Activated CD4-positive, alpha-beta memory T cell treated with anti-CD3 and anti-CD28 coated beads, Interleukin-2, amount 10 ng/mL, durations not matched to agents 7 days and 5 days (primary cell): ENCODE measurements at places on chromosomes 7 and 10.
A peak's percentile ranks its signal among the peaks of the same experiment; 100 is the strongest.

DNA sequence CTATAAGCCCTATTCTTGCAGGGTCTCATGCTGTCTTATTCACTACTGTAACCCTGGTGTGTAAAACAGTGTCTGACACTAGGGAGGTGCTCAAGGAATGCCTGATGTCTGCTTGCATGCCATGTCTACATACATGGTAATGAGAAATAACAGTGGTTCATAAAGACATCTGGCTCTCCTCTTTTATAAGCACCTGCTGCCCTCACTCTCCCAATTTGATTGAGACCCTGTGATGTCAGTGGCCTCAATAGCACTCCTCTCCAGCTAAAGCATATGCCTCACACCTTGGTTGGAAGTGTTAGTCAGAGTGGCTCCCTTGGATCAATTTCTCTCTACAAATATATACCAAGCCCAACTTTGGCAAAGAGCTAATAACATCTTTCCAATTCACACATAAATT is 30.6 kb downstream of the ANK3 start:
- no peak for DNase-seq

- no peak for DNase-seq
Observed at GRCh38 chr10:118908557-118909256, 120.8 kb upstream of the NANOS1 start.

- no peak for DNase-seq
Observed at GRCh38 chr10:48748573-48748972, 63.9 kb downstream of the WDFY4 start.

- no peak for DNase-seq
Observed at GRCh38 chr10:103980288-103980906, 13.5 kb downstream of the SLK start.

DNA sequence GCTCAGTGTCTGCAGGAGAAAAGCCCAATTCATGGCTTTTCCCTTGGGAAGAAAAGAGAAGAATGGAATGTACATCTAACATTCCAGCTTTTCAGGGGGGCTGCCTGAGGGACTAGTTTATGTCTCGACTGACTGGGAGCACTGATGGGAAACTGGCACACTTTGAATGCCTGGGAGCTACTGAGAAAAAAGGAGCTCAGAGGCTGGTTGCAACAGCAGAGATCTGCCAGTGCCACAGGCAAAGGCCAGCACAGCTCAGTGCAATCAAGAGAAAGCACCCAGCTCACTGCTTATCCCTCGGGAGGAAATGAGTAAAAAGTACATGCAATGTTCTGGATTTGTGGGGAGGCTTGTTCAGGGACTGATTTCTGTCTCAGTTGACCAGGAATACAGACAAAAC is 226.2 kb downstream of the COBL start:
- no peak for DNase-seq

DNA sequence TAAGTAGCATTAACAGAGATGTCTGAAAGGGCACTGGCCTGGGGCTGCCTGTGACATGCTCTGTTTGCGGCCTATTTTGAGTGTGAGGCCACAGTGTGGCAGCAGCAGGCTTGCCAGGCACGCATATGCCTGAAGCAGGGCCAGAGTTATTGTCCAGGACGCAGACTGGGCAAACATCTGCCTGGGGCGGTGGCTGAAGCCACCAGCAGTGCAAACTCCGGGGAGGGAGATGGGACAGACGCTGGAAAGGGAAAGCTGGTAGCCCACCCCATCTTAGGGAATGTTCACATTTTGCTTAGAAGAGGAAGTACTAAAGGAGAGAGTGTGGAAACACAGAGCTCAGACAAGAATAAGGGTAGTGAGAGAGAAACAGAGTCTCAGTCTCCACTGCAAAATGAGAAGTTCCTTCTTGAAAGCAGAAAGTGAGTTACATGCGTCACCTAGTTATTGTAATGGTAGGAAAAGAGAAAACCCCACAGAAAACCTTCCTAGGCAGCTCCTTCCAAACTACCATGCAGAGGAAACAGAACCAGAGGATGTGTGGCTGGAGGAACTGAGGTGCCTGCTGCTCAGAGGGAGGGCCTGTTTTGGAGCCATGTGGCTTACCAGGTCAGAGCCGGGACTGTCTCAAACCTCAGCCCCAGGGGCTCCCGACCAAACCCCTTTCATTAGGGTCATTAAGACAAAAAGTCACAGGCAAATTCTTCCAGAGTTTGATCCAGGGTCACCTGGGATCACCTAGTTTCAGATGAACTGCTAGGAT is 14.5 kb downstream of the AKR1B1 start:
- no peak for DNase-seq

DNA sequence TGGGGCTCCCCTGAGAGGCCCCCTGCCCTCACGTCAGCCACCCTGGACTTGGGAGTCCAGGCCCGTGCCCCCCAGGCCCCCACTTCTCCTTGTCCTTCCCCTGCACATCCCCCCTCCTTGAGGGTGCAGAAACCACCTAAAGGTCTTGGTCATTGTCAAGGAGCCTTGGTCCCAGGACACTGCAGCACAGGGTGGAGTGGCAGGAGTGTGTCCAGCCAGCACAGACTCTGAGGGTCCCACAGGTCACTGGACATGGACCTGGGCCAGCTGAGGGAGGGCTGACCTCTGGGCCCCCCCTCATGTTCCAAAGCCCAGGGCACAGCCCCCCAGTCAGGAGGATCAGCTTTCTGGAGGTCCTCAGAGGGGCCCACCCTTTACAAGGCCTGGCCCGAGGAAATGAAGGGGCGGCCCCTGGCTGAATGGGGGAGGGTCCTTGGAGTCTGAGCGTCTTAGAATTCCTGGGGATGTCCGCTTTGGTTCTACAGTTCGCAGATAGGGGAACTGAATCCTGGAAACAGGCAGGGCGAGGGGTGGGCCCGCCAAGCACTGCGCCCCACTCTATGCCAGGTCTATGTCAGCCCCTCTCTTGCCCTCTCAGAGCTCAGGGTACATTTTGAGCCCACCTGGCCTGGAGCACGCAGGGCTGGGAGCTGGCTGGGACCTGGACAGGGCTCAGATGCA is 54.0 kb downstream of the PWWP2B start:
- DNase-seq: no peak

DNA sequence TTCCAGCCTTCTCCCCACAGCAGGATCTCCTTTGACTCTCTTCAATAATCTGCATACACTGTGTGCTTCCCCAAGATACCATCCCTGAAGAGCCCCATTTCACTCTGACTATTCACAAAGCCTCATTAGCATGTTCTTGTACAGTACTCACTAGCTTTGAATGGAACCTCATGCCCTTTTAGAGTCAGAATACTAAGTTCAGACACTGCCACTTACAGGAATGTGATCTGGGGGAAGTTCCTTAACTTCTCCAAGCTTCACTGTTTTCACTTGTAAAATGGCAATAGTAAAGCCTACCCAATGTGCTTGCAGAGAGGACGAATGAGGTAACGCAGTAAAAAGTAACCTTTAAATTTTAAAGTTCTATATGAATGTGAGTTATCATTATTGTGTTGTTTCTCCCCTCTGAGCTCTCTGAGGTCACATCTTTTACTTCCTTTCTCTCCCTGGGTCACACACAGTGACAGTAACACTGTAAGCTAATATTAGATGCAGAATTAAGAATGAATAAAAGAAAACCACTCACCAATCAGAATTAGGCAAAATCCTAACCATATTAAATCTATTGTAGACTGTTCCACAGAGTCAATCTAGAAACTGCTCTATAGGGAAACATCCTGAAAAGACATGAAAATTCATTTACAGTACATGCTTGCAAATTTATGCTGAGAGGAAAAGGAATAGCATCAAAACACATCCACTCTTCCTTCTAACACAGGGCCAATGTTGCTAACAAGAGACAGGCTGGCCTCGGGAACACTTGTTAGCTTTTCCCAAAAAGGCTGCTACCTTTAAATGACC is 64.2 kb upstream of the IL6 start:
- no peak for DNase-seq

DNA sequence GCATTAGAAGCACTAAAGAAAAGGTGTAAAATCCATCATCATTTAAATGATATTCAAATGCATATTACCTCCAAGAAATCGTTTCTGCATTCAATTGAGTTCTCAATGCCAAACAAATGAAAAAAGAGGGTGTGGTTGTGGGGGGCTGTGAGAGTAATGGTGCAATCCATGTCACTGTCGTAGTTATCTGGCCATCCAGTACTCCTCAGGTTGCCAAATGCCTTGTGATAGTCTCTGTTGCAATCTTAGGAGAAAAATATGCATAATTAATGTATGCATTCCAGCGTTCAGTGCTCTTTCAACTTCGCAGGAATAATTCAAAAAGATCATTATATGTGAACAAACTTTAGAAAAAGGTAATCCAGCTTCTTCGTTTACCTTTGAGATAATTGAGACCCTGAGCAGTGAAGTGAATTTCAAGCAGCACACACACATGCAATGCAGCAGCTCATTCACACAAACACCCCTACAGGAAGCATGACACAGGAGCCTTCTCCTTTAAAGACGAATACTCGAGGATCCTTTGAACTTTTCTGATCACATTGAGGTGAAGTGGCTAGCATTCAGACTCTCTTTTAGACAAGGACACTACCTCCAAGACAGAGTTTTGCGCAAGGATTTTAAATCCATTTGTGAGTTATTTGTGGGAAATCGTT is 73.4 kb downstream of the OR13A1 start:
- DNase-seq: no peak

GRCh38 chr7:137539111-137539715 is 195.7 kb upstream of the PTN start:
- no peak for DNase-seq

DNA sequence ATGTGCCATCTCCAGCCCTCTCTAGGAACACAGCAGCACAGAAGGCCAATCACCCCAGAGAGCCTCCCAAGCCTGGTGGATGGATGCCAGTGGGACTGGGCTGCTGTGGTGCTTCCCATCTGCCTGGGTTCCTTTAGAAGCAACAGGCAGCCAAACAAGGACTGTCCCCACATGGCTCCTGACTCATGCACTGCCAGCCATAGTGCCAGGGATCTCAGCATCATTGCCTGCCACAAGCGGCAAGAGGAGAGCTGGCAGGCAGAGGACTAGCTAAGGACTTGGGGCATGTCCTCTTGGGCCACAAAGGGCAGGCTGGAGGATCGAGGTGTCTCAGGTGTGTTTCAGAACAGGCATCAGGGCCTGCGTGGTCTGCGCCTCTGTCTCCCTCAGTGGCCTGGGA is 23.4 kb upstream of the FIGNL1 start:
- DNase-seq: no peak

- no peak for DNase-seq
Observed at GRCh38 chr10:35422228-35422627, 85.9 kb downstream of the CCNY start.

DNA sequence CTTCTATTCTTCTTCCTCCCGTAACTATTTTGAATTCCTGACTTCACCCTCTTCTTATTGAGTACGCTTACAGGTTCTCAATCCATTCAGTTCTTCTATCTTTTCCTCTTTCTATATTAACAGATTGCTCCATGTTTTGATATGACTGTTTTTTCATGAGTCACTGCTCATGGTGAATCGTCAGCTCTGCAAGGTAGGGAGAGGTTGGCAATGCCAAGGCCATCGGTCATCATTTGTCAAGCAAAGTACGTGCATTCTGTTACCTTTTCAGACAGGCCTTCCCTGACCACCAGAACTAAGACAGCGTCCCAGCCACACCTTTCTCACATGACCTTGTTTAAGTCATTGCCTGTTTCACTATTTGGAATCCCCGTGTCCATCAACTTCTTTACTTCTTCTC is 1001.9 kb upstream of the SORCS1 start:
- DNase-seq: no peak

DNA sequence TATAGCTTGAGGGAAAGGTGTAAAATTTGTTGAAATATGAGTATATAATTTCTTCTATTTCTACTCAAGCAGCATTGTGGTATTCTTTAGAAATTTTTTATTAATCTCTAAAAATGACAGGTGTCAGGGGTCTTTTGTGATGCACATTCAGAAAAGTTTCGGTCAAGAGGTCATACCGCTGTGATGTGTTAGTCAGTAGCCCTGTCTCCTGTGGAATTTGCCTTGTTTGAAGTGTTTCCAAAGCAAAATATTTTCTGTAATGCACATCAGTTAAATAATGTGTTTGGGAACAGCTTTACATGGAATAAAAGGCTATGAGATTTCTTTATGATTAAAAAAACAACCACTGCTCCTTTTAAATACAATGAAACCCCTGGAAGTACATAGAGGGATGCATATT is 35.8 kb downstream of the FOXP2 start:
- no peak for DNase-seq

DNA sequence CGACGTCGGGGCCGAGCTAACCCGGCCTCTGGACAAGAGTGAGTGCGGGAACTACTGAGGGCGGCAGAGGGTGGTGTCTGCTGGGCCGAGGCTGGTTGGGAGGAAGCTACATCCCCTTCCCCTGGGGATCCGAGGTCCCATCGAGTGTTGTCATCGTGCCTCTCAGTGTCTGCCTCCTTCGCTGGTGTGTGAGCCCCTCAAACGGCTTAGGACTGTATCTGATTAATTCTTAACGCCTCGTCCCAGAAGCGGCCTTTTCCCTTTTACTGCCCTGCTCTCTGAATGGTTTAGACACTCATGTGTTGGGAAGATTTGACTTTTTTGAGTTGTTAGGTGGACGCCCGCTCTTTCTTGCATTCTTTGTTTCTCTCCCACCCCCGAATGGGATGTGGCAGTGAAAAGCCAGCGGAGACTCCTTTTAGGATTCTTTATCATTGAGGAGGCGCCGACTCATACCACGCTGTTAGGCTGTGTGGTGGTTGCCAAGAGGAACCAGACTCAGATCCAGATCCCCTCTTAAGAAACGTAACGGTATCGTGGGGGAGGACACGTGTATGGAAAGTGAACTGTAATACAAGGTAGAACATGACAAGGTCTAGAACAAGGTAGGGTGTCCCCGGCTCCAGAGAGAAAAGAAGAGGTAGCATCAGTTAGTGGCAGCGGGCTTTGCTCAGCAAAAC is 631 bp downstream of the SUPV3L1 start:
- peak; percentile 32 for DNase-seq

GRCh38 chr7:118389629-118390028 is 165.1 kb downstream of the ANKRD7 start:
- no peak for DNase-seq

DNA sequence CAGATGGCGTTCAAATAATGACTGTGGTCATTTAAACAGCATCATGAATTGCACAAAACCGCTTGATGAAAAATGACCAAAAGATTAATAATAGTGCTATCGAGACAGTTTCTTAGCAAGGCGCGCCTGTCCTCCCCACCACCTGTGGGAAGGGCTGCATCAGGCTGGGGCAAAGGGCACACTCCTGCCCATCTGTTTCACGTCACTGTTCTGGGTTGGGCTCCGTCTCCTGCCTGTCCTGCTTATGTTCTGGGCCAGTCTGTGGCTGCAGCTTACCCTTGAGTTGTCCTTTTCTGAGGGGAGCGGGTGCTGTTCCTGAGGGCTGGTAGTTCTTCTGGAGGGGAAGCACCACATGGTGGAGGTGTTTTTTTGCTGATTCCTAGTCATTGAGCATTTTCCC is 13.3 kb downstream of the RBM17 start:
- no peak for DNase-seq
